ENCODE measurements at places on chromosomes 2 and 18.

DNA sequence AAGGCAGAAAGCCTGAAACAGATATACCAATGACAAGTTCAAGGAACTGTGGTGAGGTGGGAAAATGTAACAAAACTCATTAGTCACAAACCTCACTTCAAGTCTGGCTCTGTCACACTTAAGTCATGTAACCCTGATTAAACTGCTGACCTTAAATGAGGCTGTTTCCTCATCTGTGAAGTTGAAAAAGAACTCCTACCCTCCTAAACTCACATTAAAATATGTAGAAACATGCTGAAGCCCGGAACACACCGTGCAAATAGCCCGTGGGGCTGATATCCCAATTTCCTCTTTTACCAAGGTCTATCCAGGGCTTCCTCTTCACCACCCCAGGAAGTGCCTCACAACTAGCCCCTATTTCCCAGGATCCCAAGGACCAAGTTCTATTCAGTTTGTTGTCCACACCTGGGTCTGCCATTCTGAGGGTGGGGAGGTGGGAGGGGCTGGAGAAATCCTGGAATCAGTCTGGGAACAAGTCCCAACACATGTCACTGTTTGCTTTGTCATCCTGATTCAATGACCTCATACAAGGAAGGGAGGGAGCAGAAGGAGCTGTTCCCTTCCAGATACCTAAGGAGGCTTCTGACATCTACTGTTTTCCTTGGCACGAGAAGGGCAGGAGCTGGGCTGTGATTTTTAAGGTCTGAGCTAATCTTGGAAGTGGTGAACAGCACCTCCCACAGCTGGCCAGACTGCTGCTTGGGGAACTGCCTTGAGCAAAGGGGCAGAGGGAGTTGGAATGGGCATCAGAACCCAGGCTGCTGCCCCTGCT lies 42.3 kb downstream of the SLC4A1AP start:
- DNase-seq = peak; percentile 99

DNA sequence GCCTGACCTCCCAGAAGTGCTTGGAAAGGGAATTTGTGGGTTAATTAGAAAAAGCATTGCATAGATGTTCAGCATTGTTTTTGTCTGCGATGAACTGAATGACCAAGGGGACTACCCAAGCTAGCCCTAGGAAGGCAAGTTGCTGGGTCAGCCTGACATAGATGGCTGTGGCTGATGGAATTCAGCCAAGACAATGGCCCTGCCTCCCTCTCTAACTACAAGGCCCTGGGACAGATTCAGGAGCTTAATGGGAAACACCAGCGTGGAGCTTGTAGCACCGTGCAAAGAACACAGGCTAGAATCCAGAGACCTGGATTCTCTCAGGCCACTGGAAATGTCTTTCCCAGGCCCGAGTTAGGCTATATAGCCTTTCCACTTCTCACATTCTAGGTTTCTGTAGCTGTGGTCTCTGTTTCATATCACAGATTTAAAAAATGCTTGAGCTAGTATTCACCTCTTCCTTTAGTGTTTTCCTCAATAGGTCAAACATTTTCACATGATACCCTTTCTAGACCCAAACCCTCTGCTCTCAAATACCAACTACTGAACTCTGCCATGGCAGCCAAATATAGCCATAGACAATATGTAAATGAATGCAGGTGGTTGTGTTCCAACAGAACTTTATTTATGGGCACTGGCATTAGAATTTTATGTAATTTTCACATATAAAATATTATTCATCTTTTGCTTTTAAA lies 294.3 kb upstream of the MEX3C start:
- DNase-seq = no peak

GRCh38 chr2:24638568-24638967 lies 147.5 kb downstream of the NCOA1 start:
- DNase-seq = no peak

DNA sequence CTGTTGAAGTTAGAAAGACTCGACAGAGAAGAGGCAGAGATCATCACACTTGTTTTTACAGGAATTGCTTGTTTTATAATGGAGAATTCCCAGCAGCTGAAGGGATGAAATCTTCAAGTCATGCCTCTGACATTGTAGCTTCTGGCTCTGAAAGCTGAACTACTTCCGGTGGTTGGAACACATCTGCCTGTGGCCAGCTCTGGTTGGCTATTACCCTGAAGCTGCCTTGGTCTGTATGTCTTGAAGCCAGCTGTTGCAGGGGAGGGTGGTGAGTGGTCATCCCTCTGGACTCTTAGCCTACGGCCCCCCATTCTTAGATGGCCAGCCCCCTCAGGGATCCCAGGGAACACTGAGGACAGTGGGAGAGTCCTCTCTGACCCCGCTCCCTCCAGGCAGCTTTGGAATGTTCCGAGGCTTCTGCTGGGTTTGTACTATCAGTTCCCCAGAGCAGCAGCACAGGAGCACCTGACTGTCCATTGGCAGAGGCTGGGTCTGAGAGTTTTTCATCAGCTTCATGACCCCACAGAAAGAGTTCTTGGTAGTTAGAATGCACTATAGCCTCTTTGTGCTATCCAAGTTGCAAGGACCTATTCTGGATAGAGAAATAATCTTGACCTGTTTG lies 87.4 kb upstream of the CAPN13 start:
- DNase-seq = no peak

- DNase-seq = no peak
Measured at GRCh38 chr18:79986726-79987125, 1.6 kb downstream of the TXNL4A start.

DNA sequence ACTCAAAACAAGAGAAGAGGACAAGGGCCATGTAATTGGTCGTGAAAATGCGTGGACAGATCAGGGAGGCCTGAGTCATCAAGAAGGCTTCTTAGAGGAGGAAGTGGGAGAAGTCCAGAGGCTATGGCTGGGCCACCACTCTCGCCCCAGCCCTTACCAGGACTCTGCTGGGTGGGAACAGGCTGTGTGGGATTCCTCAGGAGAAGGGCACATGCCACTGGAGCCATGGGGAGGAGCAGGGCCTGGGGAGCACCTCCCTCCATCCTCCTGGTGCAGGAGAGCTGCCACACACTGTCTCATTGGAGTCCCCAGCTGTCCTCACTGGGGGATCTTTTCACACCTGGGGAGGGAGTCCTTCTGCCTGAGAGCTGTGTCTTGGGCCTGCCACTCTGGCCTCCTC lies 9.4 kb upstream of the RALB start:
- DNase-seq = peak; percentile 39

GRCh38 chr2:17827316-17827715 lies 11.1 kb downstream of the MSGN1 start:
- no peak for DNase-seq

- DNase-seq = peak; percentile 75
Measured at GRCh38 chr18:51051105-51051712, 21.2 kb downstream of the SMAD4 start.

- DNase-seq = no peak
Measured at GRCh38 chr2:171431677-171432167, 2.1 kb downstream of the METTL8 start.

DNA sequence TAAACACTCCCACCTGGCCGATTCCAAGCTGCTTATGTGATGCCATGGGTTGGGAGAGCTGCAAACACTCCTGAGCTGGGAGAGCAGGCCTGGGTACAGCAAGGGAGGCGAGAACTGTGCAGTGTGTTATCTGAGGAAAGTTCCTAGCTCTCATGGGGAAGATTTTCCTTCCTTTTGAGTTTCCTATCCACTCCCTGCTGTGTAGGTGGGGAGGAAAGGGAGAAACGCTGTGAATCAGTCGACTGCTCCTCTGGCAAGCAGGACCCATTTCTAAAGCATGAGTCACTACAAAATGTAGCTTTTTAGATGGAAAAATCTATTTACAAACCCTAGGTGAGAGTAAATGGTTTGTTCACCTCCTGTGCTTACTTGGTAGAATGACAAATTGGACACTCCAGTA lies 80.4 kb downstream of the SH3RF3 start:
- DNase-seq = peak; percentile 83

GRCh38 chr2:63755965-63756364 lies 85.7 kb upstream of the UGP2 start:
- DNase-seq = no peak

GRCh38 chr2:125185691-125186270 lies 1160.7 kb downstream of the CNTNAP5 start:
- no peak for DNase-seq

GRCh38 chr2:70515938-70516337 lies 37.7 kb downstream of the TGFA start:
- DNase-seq = no peak

DNA sequence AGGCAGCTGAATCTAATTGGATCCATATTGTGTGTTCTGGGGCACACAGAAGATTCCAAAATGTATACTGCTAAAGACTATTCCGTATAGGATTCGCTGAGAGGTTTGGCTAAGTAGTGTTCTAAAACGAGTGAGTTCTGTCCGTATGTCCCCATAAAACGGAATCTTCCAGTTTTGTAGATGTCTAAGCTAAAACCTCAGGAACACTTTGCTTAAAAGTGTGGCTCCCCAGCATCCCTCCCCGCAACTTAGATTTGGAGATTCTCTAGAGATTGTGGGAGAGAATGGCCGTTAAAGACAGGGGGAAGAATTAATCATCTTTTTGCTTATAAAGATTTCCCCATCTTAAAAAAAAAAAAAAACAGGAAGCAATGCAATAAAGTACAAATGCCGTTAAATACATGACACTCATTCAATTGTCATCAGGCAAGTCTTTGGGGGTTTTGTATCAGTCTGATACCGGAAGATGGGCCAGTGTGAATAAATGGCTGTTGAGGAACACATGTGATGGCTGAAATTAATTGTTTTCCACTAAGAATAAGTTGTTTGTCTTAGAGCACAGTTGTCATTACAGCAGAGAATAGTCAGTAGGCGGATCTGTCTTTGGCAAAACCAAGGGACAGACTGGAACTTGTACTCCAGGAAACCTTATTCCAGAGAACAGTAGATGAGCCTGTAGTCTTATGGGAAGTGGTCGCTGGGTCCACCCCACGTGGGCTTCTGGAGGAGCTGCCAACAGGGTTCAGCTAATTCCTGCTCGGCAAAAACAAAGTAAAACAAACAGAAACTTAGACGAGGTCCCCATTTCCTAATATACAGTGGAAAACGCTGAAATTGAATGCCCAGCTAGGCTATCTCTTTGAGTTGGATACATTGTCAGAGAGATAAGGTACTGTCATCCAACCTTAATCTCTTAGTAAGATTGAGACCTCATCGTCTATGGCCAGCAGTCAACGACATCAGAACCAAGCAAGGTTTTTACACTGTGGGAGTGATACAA lies 1.7 kb downstream of the EMILIN2 start:
- peak; percentile 12 for DNase-seq

DNA sequence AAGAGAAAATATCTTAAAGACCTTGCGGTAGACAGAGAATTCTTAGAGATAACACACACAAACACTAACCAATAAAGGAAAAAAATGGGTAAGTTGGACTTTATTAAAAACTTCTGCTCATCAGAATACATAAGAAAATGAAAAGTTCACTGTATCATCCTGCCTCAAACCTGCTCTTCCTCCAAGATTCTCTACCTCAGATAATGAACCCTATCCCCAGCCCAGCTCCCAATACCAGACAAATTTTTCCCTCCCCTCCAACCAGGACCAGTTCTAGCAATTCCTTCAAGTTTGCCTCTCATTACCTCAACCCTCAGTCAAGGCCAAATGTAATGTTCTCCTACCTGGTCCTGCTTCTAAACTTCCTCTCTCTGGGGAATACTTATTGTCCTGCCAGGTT lies 79.4 kb downstream of the DNMT3A start:
- no peak for DNase-seq

- no peak for DNase-seq
Measured at GRCh38 chr2:220673151-220673874, 898.8 kb downstream of the EPHA4 start.

- DNase-seq = no peak
Measured at GRCh38 chr2:200220251-200220650, 86.2 kb upstream of the SPATS2L start.

DNA sequence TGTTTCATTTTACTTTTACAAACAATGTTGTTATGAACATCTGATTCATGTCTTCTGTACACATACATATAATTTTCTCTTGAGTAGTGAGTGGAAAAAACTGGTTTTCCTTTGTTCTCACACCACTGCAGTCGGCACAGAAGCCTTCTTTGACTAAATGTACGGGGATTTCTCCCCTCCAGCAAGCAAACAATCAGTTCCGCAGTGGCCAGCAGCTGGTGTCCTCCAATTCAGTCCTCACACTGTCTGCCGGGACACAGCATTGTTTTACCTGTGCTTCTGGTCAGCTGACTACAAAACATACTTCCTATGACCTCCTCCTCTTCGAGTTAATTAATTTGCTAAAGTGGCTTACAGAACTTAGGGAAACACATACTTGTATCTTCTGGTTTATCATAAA lies 202.8 kb downstream of the WDR7 start:
- DNase-seq = no peak

DNA sequence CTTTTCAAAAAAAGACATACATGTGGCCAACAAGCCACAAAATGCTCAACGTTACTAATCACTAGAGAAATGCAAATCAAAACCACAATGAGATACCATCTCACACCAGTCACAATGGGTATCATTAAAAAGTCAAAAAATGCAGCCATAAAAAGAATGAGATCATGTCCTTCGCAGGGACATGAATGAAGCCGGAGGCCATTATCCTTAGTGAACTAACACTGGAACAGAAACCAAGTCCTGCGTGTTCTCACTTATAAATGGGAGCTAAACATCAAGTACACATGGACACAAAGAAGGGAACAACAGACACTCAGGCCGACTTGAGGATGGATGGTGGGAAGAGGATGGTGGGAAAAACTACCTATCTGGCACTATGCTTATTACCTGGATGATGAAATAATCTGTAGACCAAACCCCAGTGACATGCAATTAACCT lies 17.8 kb upstream of the ATL2 start:
- peak; percentile 14 for DNase-seq
